Umbilical cord (tissue), 2 donors: ENCODE measurements at places on chromosomes 1 and 21. TPM values are rescaled to one million over a fixed set of nuclear protein-coding genes. Genes with fewer than 3 reads are reported as not detected.

The L1TD1 gene
- total RNA-seq: 4.6 TPM

The ACTN2 gene
- total RNA-seq: 1.4 TPM

The CYP4Z1 gene
- not detected for total RNA-seq

The KRTAP19-1 gene
- not detected for total RNA-seq

The MANEAL gene
- total RNA-seq: 1.7 TPM

The MAD2L2 gene
- 15.2 TPM for total RNA-seq

DNA sequence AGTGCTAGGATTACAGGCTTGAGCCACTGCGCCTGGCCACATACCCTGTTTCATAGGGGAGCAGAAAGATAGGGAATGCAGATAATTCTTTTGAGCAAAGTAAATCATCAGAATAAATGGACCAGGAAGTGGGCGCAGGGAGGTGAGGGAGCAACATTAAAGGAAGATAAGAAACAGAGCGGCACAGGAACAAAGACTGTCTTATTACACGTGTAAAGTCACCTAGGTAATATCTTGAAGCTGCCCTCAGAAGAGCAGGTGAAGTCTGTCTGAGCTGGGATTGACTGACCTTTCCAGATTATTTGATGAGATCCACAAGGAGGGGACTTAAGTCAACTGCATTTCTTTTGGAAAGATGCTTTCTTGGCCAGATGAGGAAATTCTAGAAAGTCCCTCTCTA is 7.7 kb downstream of the EPRS1 start:
- DNase-seq: no peak

DNA sequence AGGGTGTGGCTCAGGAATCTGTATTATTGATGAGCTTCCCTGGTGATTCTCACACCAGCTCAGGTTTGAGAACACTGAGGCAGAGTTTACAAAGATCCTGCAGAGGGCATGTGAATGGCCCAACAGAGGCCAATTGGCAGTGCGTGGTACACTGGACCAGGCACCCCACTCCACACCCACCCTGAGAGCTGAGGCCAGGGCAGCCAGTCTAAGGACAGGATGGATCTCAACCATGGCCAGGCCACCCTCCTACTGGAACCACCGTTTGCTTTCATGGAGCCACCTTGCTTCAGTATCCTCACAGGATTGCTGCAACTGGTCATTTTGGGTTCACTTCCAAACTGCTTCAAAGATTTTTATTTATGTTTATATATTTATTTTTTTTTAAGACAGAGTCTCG is 7.3 kb upstream of the RASSF5 start:
- no peak for DNase-seq

- DNase-seq: no peak
These were observed 22.2 kb upstream of the C1orf174 start for GRCh38 chr1:3922201-3922725.

- no peak for DNase-seq
These were observed 12.0 kb downstream of the SEMA6C start for GRCh38 chr1:151134396-151134795.

- DNase-seq: peak; percentile 35
These were observed 10.7 kb downstream of the ABCG1 start for GRCh38 chr21:42229676-42230075.

DNA sequence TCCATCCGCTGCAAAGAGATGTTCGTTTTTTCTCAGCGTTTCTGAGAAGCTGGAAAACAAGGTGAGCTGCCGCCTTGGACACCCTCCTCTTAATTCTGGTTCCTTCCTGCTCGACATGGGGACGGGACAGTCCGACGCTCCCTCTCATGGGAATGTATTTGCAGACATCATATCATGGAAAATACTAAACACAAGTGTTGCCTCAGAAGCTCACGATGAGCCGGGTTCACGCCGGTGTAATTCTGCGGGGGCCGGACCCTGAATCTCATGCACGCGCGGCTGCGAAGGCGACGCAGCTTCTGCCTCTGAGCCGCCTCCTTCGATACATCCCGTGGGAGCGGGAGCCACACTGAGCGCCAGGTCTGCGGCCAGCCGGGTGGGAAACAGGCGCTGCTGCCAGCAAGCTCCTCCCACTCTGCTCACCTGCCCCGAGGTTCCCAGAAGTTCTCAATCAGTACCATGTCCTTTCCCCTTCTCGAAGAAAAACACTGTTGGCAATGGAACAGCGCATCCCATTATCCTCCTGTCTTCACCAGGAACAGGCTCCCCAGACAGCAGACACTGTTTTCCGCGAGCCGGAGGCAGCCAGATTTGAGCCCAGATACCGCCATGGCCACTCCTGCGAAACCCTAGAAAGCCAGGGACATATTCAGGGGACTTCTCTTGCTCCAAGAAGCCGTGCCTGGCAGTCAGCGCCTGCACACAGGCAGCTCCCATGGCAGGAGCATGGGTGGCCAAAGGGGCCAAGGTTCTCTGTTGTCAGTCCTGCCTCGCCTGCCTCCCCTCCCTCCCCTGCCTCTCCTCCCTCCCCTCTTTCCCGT is 98.0 kb downstream of the WDR4 start:
- peak; percentile 30 for DNase-seq

DNA sequence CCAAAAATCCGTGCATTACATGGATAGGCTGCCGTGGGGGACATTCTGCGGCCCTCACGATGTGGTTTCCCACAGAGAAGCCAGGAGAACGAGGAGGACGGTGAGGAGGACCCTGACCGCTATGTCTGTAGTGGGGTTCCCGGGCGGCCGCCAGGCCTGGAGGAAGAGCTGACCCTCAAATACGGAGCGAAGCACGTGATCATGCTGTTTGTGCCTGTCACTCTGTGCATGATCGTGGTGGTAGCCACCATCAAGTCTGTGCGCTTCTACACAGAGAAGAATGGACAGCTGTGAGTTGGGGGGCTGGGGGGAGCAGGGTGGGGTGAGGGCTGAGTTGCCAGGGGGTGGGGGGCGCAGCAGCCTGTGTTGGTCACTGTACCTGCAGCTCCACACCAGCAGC is 13.2 kb downstream of the PSEN2 start:
- DNase-seq: no peak
